ENCODE measurements at places on chromosomes 2 and 18.

DNA sequence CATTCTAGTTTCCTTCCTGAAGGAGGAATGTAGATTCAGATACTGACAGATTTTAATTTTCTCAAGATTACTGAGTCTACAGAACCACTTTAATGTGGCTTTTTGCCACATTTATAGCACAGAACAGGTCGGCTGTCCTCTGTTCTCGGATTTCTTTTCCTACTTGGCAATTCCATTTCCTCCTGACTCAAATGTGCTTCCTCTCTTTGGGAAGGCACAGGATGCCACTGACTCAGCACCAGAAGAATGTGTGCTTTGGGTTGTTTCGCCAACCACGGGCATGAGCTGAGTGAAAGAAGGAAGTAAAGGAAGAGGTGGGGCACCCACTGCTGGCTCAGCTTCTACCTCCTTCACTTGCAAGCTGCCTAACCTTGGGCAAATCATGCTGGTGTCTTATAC, 970.6 kb upstream of the ACVR2A start:
- DNase-seq: no peak

- peak; percentile 23 for DNase-seq
Measured at GRCh38 chr2:26607698-26608097, 33.5 kb downstream of the CIB4 start.

DNA sequence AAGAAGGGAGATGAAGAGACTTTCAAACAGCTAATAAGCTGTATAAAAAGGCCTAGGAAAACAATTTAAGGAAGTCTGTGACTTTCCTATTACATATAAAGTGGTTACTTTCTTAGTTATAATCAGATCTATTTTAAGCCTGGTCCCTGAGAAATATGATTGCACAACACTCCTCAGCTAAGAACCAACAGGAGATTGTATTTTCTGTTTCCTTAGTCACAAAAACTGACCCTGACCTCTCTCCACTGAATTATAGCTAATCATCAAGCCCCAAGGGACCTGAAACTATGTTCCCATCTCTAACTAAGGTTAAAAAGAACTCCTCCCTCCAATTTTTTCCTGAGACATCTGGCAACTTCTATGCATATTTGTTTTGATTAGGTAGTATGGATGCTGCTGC, 106.9 kb downstream of the ROCK1 start:
- no peak for DNase-seq

DNA sequence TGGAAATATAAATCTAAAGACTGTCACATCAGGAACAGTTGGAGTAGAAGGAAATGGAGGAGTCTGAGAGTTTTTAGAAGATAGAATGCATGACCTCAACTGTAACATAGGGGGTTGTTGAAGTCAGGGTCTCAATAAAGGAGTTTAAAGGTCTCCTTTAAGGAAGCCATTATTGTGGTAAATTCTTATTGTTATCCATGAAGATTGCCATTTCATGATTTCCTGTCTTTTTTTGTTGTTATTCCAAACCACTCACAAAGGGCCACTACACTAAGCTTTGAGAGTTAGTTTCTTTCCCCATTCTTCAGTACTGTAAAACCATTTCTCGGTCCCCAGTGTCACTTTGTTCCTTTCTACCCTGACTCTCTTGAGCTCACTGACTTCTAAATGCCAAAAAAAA, 134.0 kb downstream of the DTNA start:
- no peak for DNase-seq

DNA sequence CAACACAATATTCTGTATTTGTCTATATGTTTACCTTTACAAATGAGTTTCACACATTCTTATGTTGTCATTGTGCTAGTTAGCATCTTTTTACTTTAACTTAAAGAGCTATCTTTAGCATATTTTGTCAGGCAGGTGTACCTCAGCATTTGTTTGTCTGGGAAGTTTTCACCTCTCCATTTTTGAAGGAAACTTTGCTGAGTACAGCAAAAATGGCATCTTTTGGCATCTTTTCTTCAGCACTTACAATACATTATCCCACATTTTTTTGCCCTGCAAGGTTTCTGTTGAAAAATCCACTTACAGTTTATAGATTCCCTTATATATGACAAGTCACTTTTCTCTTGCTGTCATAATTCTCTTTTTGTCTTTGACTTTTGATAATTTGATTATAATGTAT, 171.3 kb upstream of the XIRP2 start:
- no peak for DNase-seq

- DNase-seq: no peak
Measured at GRCh38 chr2:23843051-23843976, 83.6 kb downstream of the ATAD2B start.

DNA sequence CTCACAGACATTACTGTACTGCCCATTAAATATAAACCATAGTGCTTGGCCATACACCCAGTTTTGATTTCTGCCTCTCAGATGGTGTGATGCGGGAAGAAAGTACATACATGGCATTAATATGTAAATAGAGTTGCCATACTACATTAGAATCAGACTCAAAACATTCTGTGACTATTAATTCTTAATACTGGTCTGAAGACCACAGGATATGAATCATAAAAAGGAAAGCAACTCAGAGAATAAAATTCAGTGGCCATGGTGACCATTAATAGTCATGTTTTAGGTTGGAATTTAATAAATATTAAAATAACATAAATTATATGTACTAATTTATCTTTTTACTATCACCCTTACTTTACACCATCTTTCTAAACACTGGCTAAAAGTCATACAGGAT, 33.0 kb upstream of the WDR75 start:
- DNase-seq: no peak

DNA sequence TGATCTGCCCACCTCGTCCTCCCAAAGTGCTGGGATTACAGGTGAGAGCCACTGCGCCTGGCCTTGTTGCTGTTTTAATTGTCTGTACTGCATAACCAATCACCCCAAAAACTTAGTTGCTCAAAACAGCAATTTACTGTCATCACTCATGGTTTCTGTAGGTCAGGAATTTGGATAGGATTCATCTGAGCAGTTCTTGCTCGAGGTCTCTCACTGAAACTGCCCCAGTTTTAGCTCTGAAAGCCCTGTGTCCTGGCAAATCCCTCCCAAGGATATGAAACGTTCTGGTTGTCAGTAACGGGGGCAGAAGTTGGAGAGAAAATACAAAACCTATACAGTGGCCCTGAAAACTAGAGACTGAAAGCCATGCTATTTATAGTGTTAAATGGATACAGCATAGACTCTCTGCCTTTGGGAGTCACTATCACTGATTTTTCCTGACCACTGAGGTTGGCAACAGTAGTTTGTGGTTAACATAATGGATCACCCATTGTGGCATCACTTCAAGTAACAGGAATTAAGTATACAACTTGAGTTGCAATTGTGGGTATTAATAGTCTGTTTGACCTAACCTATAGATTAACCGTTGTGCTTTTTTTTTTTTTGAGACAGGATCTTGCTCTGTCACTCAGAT, 27.2 kb upstream of the ERICH2 start:
- no peak for DNase-seq

DNA sequence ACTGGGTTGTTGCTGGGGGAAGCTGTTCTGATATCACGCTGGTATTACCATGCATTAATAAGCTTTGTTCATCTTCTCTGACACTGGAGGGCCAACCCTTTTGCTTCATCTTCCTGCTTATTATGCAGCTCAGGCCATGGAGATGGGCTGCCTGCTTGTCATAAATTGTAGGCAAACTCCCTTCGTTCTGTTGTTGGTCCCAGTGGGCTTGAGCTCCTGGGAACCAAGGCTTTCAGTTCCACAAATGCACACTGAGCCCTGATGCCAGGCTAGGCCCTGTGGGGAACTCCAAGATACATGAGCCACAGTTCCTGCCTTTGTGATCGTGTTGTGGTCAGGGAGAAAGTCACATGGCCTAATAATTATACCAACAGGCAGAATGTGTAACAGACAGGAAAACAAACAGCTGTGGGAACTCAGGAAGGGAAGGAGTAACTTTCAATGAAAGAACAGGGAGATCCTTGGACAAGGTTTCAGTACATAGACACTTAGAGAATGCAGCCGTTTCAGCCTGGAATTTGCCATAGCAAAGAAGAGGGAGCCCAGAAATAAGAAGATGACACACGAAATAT, 49.0 kb upstream of the BCL2L11 start:
- no peak for DNase-seq

GRCh38 chr18:25061395-25061794, 290.6 kb downstream of the ZNF521 start:
- DNase-seq: no peak

DNA sequence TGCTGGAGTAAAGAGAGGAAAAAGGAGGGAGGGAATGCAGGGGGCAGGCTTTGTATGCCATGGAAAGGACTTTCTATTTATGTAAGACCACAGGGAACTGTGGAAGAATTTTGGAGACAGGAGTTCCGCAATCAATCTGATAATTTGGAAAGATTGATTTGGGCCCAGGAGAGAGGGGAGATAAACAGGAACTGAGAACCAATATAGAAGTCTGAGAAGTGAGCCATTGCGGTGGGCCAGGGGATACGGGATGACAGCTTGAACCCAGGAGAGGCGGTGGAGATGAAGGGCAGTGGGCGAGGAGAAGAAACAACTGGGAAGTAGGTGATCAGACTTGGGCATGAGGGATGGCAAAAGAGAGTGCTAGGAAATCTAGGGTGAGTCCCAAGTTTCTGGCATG, 23.7 kb downstream of the RASGRP3 start:
- DNase-seq: no peak

- DNase-seq: no peak
Measured at GRCh38 chr18:57793302-57793986, 9.7 kb downstream of the ATP8B1 start.

- no peak for DNase-seq
Measured at GRCh38 chr2:140596447-140596846, 1534.4 kb downstream of the LRP1B start.

GRCh38 chr2:150449856-150450255, 37.6 kb downstream of the RND3 start:
- DNase-seq: no peak

- DNase-seq: peak; percentile 21
Measured at GRCh38 chr18:13283746-13284145, 65.2 kb downstream of the LDLRAD4 start.

DNA sequence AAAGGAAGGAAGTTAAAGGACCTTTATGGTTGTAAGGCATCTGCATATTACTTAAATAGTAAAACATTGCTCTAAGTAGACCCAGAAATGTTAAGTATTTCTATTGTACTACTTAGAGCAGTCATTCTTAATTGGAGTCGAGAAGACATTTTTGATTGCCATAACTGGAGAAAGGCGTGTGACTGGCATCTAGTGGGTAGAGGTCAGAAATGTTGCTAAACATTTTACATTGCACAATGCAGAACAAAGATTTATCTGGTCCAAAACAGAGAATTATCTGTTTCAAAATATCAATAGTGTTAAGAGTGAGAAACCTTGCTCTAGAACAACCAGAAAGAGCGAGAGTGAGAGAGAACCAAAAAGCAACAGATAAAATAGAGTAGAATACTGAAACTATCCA, 23.3 kb upstream of the ROCK1 start:
- DNase-seq: no peak

DNA sequence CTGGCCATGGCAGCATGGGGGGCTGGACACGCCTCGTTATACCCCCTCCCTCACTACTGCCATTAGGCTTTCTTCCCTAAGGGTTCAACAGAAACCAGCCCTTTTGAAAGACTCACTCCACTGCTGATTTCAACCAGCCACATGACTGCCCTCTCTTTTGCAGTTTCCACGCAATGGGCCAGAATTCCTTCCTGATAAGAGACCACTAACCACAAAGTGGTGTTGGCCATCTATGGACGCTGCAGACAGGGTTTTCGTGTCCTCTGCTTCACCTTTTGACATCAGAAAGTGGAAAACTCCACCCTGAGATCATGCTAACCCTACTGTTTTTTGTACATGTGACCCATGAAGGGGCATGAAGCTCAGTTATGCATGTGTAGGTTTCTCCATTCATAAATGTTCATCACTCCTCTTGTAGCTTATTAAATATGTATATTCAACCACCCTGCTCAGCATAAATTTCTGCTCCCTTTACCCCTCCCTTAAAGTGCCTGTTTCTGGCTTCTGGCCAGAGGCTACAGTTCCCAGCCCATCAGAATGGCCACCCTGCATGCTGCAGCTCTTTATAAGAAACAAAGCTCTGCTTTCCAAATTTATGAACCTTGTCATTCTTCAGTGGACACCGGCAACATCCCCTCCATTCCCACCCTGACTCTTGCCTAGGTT, 106.6 kb upstream of the MSH6 start:
- DNase-seq: no peak

DNA sequence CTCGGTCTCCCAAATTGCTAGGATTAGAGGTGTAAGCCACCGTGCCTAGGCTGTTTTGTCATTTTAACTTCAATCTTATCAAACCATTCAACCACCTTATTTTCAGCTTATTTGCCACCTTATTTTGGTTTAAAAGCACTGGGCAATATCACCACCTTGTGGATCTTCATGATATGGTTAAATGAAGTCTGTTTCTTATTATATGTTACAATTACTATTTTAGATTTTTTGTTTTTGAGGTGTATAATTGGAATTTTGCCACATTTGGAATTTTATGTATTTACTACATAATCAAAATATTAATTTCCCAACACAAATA, 43.8 kb upstream of the SCN9A start:
- DNase-seq: no peak

DNA sequence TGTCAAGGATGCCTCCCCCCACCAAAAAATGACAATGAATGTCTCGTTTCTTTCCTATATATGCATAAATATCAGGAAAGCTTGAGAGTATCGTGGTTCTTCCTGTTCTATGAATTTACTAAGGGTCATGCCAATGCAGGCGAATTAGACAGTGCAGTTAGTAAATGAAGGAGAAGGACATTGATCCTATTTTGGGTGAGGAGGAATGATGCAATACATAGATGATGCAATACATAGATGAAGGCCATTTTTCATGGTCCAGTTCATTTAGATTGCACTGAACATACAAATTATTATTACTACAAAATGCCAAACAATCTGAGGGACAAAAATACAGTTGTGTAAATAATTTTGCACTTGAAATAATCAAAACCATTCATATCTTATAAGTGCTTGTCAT, 1265.0 kb downstream of the LRP1B start:
- no peak for DNase-seq

- DNase-seq: no peak
Measured at GRCh38 chr2:107525406-107525805, 301.3 kb upstream of the RGPD4 start.

DNA sequence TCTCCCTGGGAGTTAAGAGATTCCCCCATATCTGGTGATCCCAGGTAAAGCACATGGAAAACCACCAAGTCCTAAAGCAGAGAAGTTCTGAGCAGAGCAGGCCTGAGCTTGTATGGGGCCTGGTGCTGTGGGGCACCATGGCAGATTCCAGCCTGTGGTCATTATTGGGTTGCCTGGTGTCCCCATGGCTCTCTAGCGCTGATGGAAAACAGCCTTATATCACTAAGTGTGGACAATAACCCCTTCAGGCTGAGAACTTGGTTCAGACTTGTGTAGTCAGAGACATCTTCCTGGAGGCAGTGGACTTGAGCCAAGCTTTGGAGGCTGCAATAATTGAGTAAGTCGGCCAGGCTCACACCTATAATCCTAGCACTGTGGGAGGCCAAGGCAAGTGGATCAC, 96.8 kb downstream of the MCFD2 start:
- DNase-seq: no peak

- no peak for DNase-seq
Measured at GRCh38 chr2:68857202-68857845, 13.9 kb downstream of the BMP10 start.

GRCh38 chr2:43212216-43212835, 14.1 kb downstream of the ZFP36L2 start:
- DNase-seq: no peak

GRCh38 chr2:46239175-46239846, 57.9 kb upstream of the EPAS1 start:
- no peak for DNase-seq
